ENCODE measurements at places on chromosomes 2 and 18. TPM values are rescaled to one million over a fixed set of nuclear protein-coding genes. Genes with fewer than 3 reads are reported as not detected.

DNA sequence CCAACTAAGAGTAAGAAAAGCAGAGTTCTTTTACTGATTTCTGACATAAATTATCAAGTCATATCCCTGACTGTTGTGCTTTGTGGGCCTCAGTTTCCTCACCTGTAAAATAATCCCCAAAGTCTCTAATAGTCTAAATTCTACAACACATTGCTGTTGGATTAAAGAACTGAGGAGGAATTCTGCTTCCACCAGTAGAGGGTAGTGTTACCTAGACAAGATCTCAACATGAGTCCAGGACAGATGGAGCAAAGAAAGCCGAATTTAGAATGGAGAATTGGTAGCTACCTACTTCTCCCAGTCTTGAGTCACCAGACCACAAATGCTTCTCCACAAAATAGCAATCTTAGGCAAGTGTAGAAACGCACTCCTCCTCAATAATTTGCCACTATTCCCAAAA, 462.5 kb upstream of the FSHR start:
- no peak for DNase-seq

GRCh38 chr2:59435635-59436034, 1117.8 kb downstream of the BCL11A start:
- no peak for DNase-seq

DNA sequence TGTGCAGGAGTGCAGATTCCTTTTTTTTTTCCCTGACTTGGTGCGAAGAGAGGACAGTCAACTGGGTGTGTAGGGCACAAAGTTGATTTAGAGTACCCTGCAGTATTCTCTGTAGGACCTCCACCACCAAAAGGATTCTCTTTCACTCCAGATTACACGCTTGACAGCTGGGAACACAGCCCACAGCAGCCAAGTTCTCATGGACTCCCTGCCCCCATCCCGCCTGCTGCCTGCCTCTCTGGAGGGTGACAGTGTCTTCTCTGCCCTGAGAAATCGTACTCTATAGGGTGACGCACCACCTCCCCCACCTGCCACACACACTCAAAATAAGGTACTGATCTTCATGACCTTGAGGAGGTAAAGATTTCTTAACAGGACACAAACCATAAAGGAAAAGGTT, 26.6 kb upstream of the IHH start:
- DNase-seq, result no peak

GRCh38 chr18:48914581-48915251, 36.0 kb downstream of the SMAD7 start:
- DNase-seq, result no peak

GRCh38 chr2:40113272-40113968, 334.4 kb upstream of the THUMPD2 start:
- DNase-seq, result no peak

SNED1 gene
- 3.3 TPM for total RNA-seq

ARHGEF4 gene
- 38.7 TPM for total RNA-seq

DNA sequence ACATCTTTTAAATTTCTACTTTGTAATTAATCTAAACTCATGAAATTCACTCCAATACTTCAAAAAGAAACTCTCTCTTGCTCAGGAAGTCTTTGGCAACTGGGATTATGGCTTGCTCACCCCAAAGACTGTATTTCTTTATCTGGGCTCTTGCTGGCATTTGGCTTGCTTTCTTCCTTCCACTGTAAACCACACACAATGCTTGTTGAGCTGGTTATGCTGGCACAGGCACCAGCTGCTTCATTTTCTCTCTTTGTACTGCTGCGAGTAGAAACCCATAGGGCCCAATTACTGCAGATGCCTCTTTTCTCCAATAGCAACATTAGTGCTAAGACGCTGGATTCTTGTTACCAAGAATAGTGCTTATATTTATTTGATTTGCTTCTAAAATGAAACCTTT, 51.4 kb downstream of the SLC38A11 start:
- DNase-seq, result no peak

Measured in occipital lobe (tissue), 3 donors.